Activated gamma-delta T cell treated with Interleukin-2 at 50 U/mL for 16 hours (primary cell): ENCODE measurements at places on chromosomes 4 and X.

DNA sequence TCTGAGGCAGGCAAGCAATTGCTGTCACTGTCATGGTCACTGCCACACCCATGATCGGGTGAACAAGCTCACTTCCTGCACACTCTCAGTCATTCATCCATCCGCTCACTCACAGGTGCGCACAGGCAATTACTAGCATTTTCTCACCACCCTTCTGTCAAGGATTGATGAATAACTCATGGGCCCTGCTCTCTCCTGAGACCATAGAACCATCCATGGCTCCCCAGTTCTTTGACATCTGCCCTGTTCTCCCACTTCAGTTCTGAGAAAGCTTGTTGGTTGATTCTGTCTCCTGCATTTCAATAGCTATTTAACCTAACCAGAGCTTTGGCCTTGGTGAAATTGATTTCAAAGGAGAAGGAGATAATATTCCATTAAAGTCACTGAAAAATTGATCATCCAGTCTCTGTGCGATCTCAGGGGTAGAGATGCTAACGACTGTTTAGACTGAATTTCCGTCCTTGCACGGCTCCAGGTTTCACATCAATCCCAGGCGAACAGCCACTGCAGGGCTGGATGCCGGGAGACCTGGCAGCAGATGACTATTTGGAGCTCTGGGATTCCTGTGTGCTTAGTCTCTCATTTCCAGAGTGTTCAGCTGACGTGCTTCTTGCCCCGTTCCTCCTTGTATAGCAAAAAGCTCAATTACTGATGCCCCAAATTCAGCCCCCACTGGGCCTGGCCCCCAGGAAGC, 36.9 kb upstream of the ADRA2C start:
- no peak for DNase-seq

DNA sequence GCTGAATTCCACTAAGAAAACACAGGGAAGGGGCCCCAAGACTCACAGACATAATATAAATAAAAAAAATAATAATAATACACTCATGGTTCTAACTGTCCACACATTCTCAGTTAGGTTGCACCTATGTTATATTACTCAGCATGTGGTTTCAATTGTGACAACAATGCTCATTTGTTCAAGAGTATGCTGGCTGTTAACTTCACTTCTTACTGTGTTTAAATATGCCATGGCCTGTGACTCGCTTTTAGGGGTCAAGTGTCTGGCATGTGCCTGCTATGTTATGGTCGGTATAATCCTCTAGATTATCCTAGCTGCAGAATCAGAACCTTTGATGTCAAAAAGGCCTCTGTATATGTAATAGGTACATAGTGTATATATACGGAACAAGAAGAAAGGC, 324.8 kb upstream of the INTU start:
- no peak for DNase-seq

GRCh38 chrX:118685393-118685792, 42.0 kb upstream of the IL13RA1 start:
- DNase-seq, result no peak

DNA sequence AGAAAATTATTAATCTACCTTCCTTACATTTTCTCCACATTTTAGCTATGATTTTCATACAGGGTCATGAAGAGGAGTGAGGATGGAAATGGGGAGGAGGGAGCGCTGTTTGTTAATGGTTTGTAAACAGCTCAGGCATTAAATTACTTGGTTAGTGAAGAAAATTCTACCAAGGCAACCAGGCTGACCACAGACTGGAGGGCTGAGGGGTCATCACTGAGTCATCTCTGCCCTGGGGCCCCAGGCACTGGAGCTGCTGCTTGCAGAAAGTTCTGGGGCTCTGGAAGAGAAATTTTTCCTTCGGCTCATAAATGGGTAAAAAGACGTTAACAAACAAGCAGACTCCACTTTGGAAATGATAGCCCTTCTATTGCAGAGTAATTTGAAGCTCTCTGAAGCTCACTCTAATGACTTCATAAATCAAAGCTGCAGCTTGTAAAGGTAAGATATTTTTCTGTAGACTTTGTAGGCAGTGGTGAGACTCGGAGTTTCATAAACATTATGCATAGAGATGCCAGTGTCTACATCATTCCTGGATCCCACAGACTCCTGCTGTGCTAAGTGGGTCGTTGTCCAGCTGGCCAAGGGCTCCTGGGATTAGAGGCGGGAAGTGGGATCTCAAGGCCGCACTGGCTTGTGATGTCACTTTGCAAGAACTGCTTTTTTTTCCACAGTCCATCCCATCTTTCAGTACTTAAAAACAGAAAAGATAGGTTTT, 159.6 kb downstream of the PTTG2 start:
- no peak for DNase-seq

GRCh38 chr4:27016551-27016950, 155.9 kb downstream of the STIM2 start:
- no peak for DNase-seq

DNA sequence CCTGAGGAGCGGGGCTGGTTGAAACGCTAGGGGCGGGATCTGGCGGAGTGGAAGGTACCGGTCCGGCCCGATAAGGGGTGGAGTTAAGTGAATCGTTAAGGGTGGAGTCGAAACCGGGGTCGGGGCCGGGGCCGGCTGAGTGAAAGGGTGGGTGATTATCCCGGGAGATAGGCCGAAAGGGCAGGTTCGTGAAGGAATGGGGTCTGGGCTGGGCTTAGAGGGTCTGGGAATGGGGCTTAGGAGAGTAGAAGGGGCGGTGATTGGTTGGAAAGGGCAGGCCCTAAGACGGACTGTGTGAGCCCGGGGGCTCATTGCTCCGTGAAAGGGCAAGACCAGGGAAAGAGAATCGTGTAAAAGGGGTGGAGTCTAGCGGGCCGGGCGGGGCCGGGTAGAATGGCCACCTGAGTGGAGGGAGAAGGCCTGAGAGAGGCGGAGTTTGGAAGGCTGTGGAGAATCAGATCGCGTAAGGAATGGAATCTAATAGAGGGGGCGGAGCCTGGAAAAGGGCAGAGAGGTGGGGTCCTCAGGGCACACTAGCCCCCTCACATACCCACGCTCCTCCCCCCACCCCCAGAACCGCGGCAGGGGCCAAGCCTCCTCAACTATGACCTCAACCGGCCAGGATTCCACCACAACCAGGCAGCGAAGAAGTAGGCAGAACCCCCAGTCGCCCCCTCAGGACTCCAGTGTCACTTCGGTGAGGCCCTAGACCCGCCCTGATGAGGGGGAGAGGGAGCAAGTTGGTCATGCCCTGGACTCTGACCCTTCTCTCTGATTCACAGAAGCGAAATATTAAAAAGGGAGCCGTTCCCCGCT, 430 bp downstream of the HDAC6 start:
- DNase-seq, result peak; percentile 46

- no peak for DNase-seq
These were observed 67.3 kb upstream of the HHIP start for GRCh38 chr4:144578681-144579080.

GRCh38 chrX:37697169-37697760, 11.7 kb downstream of the XK start:
- DNase-seq, result no peak

- DNase-seq, result no peak
These were observed 56.1 kb downstream of the TSPAN5 start for GRCh38 chr4:98602270-98602669.
